Left ventricle myocardium inferior (tissue), 1 donor: ENCODE measurements at places on chromosomes 3 and 15. TPM values are rescaled to one million over a fixed set of nuclear protein-coding genes. Genes with fewer than 3 reads are reported as not detected.

Gene HSPBAP1
- 3.8 TPM for total RNA-seq

Gene C2CD4A
- total RNA-seq: not detected

Gene EPB42
- not detected for total RNA-seq

GRCh38 chr3:181892848-181893247, 181.1 kb downstream of the SOX2 start:
- no peak for DNase-seq
- H3K36me3 ChIP-seq: no peaks in the 10 kb centered on the region
- H3K4me3 ChIP-seq: no peak overlapping the region
- H3K27ac ChIP-seq: no peak overlapping the region
- H3K27me3 ChIP-seq: peaks cover 9% of the 10 kb centered on the region

- no peaks in the 10 kb centered on the region for H3K36me3 ChIP-seq
- DNase-seq: no peak
- peak overlapping the region; percentile 49 for H3K4me3 ChIP-seq
- H3K27ac ChIP-seq: peak overlapping the region; percentile 36
Measured at GRCh38 chr3:15630646-15631350, 29.3 kb downstream of the BTD start.

DNA sequence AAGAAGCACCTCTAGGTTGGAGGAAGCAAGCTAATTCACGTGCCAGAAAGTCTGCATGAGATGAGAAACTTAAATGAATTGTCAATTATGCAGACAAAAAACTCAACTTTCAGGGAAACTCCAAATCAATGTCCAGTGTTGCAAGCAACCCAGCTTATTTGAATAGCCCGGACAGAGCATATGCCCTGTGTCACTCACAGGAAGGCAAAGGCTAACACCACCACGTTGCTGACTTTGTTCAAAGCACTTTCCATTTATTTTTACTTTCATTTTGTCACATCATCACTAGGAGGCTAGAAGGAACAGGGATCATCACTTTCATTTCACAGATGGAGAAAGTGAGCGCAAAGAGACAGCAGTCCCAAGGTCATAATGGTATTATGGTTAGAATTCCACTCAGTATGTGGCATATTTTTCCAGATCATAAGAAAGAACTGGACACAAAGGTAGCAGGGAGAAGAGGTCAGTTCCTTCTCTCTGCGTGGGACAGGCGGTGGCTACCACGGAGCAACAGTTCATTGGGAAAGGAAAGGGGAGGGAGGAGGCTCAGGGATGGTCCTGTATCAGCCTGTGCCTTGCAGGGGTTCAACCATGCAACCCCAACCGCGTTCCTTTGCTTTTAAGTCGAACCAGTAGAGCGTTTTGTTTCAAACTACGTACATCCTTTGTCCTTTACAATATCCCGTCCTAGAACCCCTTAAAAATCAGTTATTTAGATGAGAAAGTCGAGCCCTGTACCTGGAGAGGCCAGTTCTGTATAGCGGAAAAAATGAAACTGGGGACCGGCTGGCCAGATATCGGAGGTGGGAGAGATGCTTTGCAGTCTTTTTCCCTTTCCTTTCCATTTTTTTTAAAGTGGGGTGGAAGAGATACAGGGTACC, 1.1 kb downstream of the HEG1 start:
- H3K36me3 ChIP-seq: peaks cover 4% of the 10 kb centered on the region
- no peak for DNase-seq
- peaks cover 82% of the 10 kb centered on the region for H3K4me1 ChIP-seq

DNA sequence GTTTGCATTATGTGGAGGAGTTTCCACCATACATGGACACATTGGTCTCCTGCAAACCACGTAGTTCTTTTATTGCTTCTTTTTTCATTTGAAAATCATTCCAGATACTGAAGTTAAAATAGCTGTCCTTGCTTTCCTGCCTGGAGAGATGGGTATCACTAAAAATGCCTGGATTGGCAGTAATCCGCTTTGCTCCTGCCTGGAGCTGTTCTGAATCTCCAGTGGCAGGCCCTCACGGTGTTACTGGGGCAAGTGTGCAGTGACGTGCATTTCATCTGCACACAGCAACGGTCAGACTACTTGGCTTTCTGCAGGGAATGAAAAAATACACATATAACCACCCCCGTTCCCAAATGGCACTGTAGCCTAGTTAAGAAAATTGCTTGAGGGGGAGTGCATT, 272.9 kb downstream of the IL5RA start:
- no peak for DNase-seq
- H3K27ac ChIP-seq: no peak overlapping the region
- no peak overlapping the region for H3K4me3 ChIP-seq

- H3K27me3 ChIP-seq: no peaks in the 10 kb centered on the region
- no peaks in the 10 kb centered on the region for H3K4me1 ChIP-seq
- no peak overlapping the region for H3K4me3 ChIP-seq
- DNase-seq: no peak
Measured at GRCh38 chr15:63449731-63450130, 54.7 kb upstream of the USP3 start.

DNA sequence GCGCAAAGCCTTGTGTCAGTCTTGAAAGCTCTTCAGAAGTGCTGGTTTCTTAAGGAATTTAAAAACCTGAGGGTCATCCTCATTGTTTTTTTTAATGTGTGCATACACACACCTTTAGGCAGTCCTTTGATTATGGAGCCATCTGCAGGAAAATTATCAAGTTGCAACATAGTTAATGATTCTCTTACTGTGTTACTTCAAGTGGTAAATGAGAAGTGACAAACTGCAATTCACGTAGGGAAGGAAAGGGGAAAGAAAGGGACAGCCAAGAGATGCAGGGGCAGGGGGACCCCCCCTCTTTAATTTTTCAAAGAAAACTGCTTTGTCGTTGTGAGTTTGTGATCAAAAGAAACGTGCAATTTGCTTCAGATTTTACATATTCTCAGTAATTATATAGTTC, 162.4 kb upstream of the CGNL1 start:
- H3K27me3 ChIP-seq: no peaks in the 10 kb centered on the region
- peaks cover 57% of the 10 kb centered on the region for H3K4me1 ChIP-seq
- no peak overlapping the region for H3K4me3 ChIP-seq
- no peaks in the 10 kb centered on the region for H3K36me3 ChIP-seq
- DNase-seq: no peak
- no peak overlapping the region for H3K27ac ChIP-seq

GRCh38 chr15:46502667-46503066, 867.8 kb downstream of the SQOR start:
- H3K4me3 ChIP-seq: no peak overlapping the region
- DNase-seq: no peak
- H3K4me1 ChIP-seq: no peaks in the 10 kb centered on the region
- H3K27ac ChIP-seq: no peak overlapping the region

GRCh38 chr15:95169541-95170459, 938.4 kb downstream of the MCTP2 start:
- H3K4me3 ChIP-seq: no peak overlapping the region
- no peaks in the 10 kb centered on the region for H3K27me3 ChIP-seq
- no peak for DNase-seq
- H3K27ac ChIP-seq: no peak overlapping the region
- peaks cover 3% of the 10 kb centered on the region for H3K4me1 ChIP-seq

DNA sequence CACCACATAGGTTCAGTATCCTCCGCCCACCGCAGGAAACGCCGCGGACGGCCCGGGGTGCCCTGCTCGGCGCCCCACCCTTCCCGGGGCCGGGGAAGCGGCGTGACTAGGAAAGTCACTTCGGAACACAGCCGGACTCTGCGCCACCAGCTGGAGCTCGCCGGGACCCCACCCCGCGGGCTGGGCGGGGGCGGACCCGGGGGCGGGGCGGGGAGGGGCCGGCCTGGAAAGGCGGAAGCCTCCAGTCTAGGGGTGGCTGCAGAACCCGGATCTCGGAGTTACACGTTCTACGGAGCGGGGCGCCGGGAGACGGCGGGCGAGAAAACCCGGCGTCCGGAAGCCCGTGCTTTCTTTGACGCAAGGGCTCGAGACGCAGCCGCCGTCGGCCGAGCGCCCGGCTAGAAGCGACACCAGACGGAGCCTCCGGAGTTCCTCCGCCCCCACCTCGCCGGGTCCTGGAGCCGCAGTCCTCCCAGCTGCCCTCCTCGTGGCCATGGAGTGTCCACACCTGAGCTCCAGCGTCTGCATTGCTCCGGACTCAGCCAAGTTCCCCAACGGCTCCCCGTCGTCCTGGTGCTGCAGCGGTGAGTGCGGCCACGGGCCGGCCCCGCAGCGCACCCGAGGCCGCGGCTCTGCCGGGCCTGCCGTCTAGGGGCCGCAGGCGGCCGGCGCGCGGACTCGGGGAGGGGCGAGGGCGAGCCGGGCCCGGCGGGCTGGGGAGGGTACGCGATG, at the start of gene USP3:
Gene USP3 (plus strand): TSS at position 347 of the 732 bp plus-strand sequence. CDS start 147 bp downstream, at position 494.
- peaks cover 82% of the 10 kb centered on the region for H3K4me1 ChIP-seq
- DNase-seq: peak; percentile 95
- peak within 1 kb of the TSS; percentile 99 for H3K27ac ChIP-seq
- H3K4me3 ChIP-seq: peak within 1 kb of the TSS; percentile 83
- H3K27me3 ChIP-seq: no peaks in the 10 kb centered on the region

- H3K27me3 ChIP-seq: no peaks in the 10 kb centered on the region
- no peak for DNase-seq
- H3K27ac ChIP-seq: no peak overlapping the region
- H3K4me1 ChIP-seq: no peaks in the 10 kb centered on the region
Measured at GRCh38 chr15:62269504-62269903, 104.4 kb upstream of the C2CD4B start.

DNA sequence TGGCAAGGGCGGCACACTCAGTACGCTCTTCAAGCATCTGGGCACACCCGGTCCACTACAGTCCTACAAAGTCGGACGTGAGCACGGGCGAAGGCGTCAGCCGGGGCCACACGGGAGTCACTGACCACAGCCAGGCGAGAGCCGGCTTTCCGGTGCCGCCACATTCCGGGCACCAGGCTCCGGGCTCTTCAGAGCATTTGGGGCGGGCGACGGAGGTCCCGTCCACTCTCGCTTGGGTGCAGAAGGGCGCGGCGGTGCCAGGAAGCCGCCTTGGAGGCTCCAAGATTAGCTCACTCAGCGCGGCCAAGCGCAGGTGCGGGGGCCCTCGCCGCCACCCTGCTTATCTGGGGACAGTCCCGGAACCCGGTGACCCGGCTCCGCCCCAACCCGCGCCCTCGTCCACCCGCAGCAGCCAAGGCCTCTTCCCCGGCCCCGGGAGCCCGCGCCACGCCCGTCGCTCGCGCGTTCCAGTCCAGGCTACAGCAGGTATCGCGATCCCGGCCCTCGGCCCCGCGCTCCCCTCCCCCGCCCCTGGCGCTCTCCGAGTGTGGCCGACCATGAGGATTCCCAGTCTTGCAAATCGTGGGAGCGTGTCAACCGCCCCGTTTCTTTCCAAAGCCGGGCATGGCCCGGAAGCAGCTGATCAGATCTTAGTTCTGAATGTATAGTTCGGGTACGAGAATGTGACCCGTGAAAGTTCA, at the start of gene ADPRH:
Gene ADPRH (plus strand): TSS at position 127 of the 701 bp plus-strand sequence. CDS start 2,678 bp downstream, outside the sequence.
- DNase-seq: peak; percentile 89
- peak within 1 kb of the TSS; percentile 72 for H3K4me3 ChIP-seq
- peak within 1 kb of the TSS; percentile 97 for H3K27ac ChIP-seq

GRCh38 chr3:9947025-9947995, 4.9 kb downstream of the PRRT3 start:
- no peaks in the 10 kb centered on the region for H3K27me3 ChIP-seq
- H3K4me1 ChIP-seq: peaks cover 37% of the 10 kb centered on the region
- H3K36me3 ChIP-seq: peaks cover 20% of the 10 kb centered on the region
- peak overlapping the region; percentile 87 for H3K27ac ChIP-seq

DNA sequence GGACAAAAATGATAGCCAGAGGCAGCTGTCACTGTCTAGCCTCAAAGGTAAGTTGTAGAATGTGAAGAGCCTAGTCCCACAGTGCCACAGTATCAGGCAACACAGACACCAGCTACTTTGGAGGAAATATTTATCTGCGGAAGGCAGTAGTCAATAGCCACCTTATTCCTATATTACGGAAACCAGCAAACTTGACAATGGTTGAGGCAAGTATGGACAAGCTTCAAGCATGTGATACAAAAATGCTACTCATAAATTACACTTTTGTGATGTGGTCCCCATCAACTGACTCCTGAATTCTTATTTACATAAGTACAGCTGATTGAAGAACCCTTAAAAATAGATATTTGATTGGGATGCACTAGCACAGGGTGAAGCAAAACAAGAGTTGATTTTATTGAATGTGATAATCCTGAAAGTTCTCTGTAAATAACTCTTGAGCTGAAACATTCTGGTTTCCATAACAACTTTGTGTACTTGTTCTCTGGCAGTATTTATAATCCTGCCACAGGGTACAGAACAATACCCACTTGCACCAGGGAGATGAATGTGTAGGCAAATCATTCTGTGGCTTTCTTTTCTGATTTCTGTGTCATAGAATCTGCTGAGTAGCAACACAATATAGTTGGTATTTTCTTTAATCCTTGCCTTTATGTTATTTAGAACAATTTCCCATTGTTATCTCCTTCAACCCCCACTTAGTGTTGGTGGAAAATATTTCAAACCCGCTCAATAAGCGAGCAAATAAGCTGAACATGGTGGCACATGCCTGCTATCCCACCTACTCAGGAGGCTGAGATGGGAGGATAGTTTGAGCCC, at the start of gene ANKUB1:
Gene ANKUB1 (minus strand): TSS at position 103 of the 819 bp plus-strand sequence. CDS start 188 bp downstream, outside the sequence.
- no peaks in the 10 kb centered on the region for H3K36me3 ChIP-seq
- no peaks in the 10 kb centered on the region for H3K4me1 ChIP-seq
- H3K27ac ChIP-seq: no peak within 1 kb of the TSS
- DNase-seq: no peak
- peaks cover 20% of the 10 kb centered on the region for H3K27me3 ChIP-seq
- no peak within 1 kb of the TSS for H3K4me3 ChIP-seq

GRCh38 chr3:112818289-112818688, 28.4 kb downstream of the CD200R1L start:
- H3K4me3 ChIP-seq: no peak overlapping the region
- no peaks in the 10 kb centered on the region for H3K27me3 ChIP-seq
- H3K4me1 ChIP-seq: peaks cover 9% of the 10 kb centered on the region
- H3K36me3 ChIP-seq: no peaks in the 10 kb centered on the region

- H3K4me3 ChIP-seq: no peak overlapping the region
- DNase-seq: no peak
- H3K4me1 ChIP-seq: no peaks in the 10 kb centered on the region
- peaks cover 6% of the 10 kb centered on the region for H3K36me3 ChIP-seq
Measured at GRCh38 chr15:68719672-68720071, 101.0 kb downstream of the ANP32A start.

GRCh38 chr3:146469150-146470017, at the start of gene PLSCR2:
Gene PLSCR2, minus strand, starts transcription at chr3:146469561. Its CDS starts 9,657 bp downstream, at chr3:146459904.
- peak; percentile 46 for DNase-seq
- no peaks in the 10 kb centered on the region for H3K36me3 ChIP-seq
- peak within 1 kb of the TSS; percentile 70 for H3K4me3 ChIP-seq
- peak within 1 kb of the TSS; percentile 52 for H3K27ac ChIP-seq
- peaks cover 14% of the 10 kb centered on the region for H3K4me1 ChIP-seq

DNA sequence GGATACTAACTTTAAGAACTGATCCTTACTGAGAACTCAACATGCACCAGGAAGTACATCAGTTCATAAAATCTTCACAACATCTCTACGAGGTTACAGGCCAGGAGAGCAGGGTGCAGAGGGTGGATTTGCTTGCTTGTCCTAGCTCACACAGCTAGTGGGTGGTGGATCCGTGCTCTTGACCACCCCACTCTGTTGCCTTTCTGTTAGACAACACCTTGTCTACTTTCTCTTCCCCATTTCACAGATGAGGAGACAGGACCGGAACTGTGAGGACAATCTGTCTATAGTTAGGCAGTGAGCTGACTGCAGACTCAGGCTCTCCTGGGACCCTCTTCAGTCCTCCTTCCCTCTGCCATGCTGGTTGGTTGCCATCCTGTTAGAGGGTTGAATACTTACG, 221.7 kb upstream of the TLE3 start:
- no peak overlapping the region for H3K4me3 ChIP-seq
- peaks cover 43% of the 10 kb centered on the region for H3K27me3 ChIP-seq
- H3K27ac ChIP-seq: no peak overlapping the region
- peaks cover 35% of the 10 kb centered on the region for H3K4me1 ChIP-seq
- no peak for DNase-seq
